Left ventricle myocardium superior (tissue), 1 donor: ENCODE measurements at places on chromosomes 5 and 9. TPM values are rescaled to one million over a fixed set of nuclear protein-coding genes. Genes with fewer than 3 reads are reported as not detected.

The ROPN1L gene
- 0.20 TPM for total RNA-seq

The TXNDC8 gene
- total RNA-seq, result not detected

The OR13C9 gene
- not detected for total RNA-seq

DNA sequence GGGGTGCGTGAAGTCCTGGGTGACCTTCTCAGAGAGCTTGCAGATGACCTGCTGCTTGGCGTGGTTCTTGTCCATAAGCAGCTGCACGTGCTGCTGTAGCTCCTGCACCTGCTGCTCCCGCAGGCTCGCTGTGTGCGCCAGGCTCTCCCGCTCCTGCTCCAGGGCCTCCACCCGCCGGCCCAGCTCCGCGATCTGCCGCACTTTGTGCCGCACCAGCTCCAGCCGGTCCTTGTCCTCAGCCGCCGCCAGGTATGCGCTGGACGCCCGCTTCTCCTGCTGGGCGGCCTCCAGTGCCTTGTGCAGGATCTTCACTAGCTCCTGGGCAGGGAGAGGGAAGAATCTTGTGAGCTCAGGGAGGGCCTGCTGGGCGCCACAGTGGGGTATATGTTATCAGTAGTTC lies 28.5 kb upstream of the CORO2A start:
- DNase-seq, result no peak

- no peak for DNase-seq
Measured at GRCh38 chr5:53643445-53643844, 83.0 kb downstream of the NDUFS4 start.

- DNase-seq, result peak; percentile 55
Measured at GRCh38 chr9:34686231-34686630, 4.8 kb downstream of the CCL19 start.

GRCh38 chr5:93126634-93127033 lies 454.4 kb downstream of the NR2F1-AS1 start:
- no peak for DNase-seq

DNA sequence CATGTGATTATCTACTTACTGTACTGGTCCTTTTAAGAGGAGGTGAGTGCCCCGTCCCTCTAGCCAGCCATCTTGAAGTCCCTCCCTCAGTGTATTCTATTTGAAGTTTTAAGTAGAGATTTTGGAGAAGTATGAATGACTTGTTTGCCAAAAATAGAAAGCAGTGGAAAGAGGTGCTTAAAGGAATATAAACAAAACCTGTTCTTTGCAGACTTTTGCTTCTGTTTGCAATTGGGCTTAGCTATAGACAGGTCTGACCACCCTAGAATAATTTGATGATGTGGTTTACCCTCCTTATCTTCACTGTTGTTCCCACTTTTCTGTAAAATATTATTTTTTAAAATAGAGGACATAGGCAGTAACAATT lies 21.2 kb downstream of the OSMR start:
- DNase-seq, result no peak

GRCh38 chr9:129697656-129698253 lies 32.3 kb downstream of the PRRX2 start:
- DNase-seq, result no peak

GRCh38 chr9:94824913-94825610 lies 98.6 kb downstream of the AOPEP start:
- DNase-seq, result no peak

GRCh38 chr5:8828596-8829322 lies 717.1 kb downstream of the SEMA5A start:
- DNase-seq, result no peak

DNA sequence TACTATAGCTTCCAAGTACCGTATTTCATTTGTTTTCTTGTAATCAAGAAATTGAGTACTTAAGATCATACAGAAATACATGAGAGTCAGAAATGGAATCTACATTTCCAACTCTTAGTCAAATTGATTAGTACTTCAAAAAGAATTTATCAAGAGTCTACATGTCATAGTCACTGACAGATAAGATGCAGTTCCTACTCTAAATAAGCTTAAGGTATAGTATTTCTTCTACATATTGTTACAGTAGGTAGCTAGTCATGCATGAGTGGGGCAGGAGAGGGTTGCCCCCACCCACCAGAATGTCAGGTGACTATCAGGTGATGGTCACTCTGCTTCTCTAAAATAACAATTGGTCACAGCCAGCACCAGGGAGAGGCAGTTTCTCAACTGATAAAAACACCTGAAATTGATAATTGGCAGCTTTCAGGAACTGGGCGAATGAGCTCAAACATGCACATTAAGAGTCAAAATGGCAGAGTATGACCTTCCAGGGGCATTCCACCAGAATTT lies 2.9 kb downstream of the BAAT start:
- no peak for DNase-seq

GRCh38 chr9:77953590-77953989 lies 78.0 kb downstream of the GNAQ start:
- no peak for DNase-seq
